ENCODE measurements at places on chromosomes 5 and 9.

DNA sequence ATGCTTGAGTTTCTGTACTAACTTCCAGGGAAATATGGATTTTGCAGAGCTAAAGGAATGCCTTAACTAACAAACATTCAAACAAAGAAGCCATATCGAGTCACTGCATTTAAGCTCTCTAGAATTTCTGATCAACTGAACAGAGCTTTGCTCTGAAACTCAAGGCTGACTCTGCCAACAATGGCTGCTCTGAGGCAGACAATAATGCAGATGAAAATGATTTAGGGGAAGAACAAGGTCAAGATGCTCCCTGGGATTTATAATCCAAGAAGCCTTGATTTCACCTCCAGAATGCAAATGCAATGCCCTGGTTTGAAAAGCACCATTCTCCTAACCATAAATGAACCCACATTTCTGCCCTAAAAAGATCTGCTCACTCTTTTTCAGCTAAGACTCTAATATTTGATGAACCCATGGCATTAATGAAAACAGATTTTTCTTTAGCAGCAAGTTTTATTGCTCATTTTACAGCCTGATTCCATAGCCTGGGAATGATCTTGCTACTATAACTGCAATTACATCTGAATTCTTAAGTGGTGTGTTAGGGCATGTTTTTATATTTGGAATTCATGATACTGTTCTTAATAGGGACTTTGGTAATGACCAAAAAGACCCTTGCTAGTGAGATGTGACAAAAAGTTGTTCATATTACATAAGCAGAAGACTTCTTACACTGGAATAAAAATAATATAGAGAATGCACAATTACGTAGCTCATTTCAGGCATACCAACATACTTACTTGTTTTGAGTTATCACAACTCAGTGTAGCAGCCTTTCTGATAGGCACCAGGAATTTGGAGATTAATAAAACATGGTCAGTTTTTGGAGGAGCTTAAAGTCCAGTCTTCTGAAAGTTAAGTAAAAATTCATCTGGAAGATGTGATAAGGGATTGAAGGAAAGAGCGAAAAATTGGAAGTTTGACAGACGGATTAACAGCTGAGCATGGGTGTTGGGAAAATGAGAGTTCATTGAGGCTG is 169.4 kb downstream of the TRPM3 start:
- no peak for DNase-seq

- DNase-seq: no peak
Observed at GRCh38 chr9:114321759-114322158, 1.1 kb upstream of the ORM1 start.

GRCh38 chr5:7927466-7928375 is 58.8 kb downstream of the MTRR start:
- DNase-seq: no peak

GRCh38 chr9:107862881-107863280 is 373.3 kb upstream of the KLF4 start:
- DNase-seq: no peak

DNA sequence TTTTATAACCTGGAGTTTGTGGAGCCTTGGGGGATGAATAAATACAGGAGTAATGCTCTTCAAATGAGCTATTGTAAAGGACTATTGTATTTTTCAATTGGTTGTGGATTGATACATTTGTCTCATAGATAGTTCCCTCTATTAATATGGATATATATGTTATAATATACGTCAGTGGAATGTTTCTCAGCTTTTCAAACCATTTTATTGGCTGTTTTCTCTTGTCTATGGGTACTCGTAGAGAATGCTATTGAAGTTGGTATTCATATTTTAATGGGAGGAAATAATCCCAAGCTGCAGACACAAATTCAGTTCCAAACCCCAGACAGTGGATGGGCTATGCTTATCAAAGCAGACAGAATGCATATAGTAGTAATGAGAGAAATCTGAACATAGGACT is 181.8 kb upstream of the DAB2 start:
- no peak for DNase-seq

GRCh38 chr5:15286650-15287049 is 213.3 kb upstream of the FBXL7 start:
- DNase-seq: no peak

GRCh38 chr5:119319401-119319800 is 36.4 kb upstream of the TNFAIP8 start:
- no peak for DNase-seq

DNA sequence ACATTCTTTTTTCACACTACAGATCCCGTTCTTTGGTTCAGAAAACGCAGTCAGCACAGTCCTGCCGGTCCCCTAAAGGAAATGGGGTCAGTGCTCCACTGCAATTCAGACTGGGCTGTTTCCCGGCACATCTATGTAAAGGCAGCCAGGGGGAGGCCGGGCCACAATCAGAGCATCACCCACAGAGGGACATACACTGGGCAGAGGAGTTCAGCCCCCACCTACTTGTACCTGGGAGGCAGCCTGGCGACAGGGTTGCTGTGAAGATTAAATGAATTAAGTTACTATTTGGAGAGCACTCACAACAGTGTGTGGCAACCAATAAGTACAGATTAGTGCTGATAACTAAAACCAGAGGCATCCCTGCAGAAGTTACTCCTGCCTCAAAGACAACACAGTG is 4.5 kb downstream of the PTPN3 start:
- DNase-seq: no peak

GRCh38 chr9:122955961-122956360 is 15.1 kb downstream of the RABGAP1 start:
- DNase-seq: no peak

DNA sequence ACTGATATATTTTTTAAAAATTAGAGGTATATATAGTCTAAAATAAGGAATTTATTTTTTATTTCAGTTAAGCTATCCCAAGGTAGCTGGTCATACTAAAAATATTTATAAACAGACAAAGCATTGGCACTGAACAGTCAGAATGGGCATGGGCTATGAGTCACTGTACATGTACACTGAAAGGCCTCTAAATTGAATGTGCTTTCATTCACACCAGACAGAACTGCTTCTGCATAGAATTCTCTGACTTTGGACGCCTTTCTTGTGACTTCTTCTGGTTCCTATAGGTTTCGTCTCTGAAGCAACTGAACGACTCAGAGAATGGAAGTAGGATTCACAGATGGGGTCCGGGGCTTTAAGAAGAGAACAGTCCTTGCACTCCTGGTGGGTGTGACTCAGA is 394.8 kb upstream of the MEF2C start:
- DNase-seq: no peak

GRCh38 chr5:172383191-172383802 is 71.0 kb downstream of the SH3PXD2B start:
- DNase-seq: no peak

DNA sequence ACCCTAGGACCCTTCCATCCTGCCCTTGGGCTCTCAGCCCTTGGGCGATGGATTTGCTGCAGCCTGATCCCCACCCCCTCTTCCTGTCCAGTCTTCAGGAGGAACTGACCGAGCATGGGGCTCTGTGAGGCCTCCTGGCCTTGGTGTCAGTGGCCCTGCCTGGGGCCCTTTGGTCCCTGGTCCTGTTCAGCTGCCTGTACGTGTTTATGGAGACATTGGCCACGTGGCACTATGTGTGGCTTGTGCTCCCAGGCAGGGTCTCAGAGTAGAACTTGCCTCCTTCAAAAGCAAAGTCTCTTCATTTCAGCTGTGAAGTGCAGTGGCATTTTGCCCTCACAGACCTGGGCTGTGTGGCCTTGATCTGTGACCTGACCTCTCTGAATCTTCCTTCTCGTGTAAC is 11.1 kb downstream of the FCN2 start:
- DNase-seq: no peak

DNA sequence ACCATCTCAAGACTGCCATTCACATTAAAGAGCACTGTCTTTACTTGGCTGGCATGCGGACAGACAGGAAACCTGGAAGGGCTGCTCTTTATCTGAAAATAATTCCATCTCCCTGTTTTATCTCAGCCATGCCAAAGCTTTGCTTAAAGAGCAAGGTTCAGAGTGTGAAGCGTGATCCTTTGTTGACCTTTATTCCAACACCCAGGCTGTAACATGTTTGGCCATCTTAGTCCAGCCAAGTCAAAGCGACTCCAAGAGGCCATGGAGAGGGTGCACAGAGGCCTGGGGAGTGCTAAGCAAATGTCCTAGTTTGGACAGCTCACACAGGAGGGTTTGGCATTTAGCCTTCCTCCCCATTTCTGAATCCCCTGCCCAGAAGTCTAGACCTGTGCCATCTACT is 194.7 kb downstream of the PJA2 start:
- no peak for DNase-seq

GRCh38 chr5:151406322-151406947 is 41.0 kb upstream of the SLC36A1 start:
- DNase-seq: no peak

GRCh38 chr9:129414377-129414992 is 206.4 kb downstream of the C9orf50 start:
- peak; percentile 79 for DNase-seq

GRCh38 chr9:129143031-129143927 is 32.1 kb downstream of the PTPA start:
- peak; percentile 92 for DNase-seq

DNA sequence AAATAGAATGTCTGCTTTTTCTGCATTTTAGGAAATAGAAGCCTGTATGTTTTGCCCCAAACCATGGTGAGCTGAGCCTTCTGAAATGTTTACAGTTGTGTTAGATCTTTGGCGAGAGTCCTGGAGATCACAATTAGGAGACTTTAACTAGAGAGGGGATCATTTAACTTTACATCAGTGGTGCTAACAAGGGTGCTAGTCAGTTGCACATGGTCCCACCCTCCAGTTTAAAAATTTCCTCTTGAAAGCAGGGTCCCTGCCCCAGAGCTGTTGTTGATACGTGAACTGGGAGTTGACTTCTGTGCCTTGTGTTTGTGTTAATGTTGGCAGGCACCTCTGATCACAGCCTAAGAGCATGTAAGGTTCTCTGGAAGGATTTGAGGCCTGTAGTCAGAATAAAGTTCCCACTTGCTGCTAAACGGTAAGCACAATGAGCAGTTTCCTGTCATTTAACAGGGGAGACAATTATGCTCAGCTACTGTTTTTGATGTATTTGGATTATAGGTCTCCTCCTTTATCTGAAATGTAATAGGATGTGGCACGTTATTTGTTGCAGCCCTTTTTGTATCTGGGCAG is 43.7 kb downstream of the RASGRF2 start:
- no peak for DNase-seq

DNA sequence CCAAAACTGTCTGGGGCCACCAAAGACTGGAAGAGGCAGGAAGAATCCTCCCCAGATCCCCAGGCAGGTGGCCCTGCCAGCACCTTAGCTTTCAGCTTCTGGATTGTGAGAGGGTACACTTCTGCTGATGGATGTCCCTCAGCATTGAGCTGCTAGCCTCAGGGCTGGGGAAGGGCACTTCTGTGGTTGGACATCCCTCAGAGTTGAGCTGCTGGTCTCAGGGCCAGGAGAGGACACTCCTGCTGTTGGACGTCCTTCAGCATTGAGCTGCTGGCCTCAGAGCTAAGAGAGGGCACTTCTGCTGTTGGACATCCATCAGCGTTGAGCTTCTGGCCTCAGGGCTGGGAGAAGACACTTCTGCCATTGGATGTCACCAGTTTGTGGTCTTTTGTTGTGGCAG is 83.8 kb upstream of the FCN1 start:
- DNase-seq: no peak

GRCh38 chr5:119063579-119064379 is 7.1 kb upstream of the DMXL1 start:
- DNase-seq: no peak

Measured in left lung (tissue), 14 donors.